ENCODE measurements at places on chromosomes 11 and 22. TPM values are rescaled to one million over a fixed set of nuclear protein-coding genes. Genes with fewer than 3 reads are reported as not detected.

GAL3ST1 gene
- total RNA-seq, result not detected

KCNJ1 gene
- 0.70 TPM for total RNA-seq

SYCE3 gene
- total RNA-seq, result not detected

RIN1 gene
- 3.4 TPM for total RNA-seq

PARVA gene
- 1.8 TPM for total RNA-seq

TSGA10IP gene
- not detected for total RNA-seq

SLC5A4 gene
- total RNA-seq, result not detected

RAC2 gene
- total RNA-seq, result 478 TPM

MYRF gene
- 1.5 TPM for total RNA-seq

All from T-helper 17 cell (primary cell).